ENCODE measurements at places on chromosomes 11 and 22. TPM values are rescaled to one million over a fixed set of nuclear protein-coding genes. Genes with fewer than 3 reads are reported as not detected.

DNA sequence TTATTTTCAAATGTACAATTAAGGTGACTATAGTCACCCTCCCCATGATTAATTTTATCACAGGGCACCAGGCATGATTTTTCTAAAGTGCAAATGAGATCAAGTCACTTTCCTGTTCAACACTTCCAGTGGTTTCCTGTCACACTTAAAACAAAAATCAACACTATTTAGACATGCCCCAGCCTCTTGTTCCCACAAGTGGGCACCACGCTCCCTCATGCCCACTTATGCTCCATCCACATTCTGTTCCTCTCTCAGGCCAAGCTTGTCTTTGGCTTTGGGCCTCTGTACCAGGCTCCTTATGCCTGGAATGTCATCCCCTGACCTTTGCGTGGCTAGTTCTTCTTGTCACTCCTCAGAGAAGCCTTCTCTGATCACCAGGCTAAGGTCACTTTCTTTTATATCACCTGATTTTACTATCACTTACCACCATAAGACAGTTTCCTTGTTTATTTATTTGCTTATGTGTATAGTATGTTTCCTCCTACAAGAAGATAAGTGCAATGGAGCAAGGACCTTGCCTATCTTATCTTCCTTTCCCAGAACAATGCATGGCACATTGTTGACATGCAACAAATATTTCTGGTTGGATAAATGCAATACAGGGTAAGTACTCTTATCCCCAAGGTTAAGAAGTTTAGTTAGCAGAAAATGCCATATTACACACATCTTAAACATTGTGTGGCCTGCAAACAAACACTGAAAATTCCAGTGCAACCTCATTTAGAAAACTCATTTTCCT lies 50.9 kb upstream of the PANX1 start:
- DNase-seq, result no peak

- no peak for DNase-seq
These were observed 472.2 kb downstream of the SOX6 start for GRCh38 chr11:15884141-15884540.

DNA sequence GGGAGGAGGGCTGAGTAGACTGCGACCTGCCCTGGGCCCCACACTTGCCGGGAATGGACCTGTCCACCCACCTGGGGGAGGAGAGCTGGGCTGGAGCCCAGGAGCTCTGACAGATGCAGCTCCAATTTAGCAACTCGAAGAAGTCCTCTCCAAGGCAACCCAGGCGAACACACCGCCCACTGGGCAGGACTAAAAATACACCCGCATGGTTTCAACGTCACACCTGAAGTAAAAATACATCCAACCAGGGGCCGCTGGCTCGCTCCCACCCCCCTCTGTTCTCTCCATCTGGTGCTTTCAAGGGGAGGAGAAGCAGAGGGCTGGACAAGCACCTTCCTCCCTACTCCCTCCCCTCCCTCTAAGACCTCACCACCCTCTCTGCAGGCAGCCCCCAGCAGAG lies 119.9 kb downstream of the FEZ1 start:
- no peak for DNase-seq

GRCh38 chr11:109308551-109308950 lies 113.4 kb upstream of the C11orf87 start:
- DNase-seq, result no peak

GRCh38 chr11:120168960-120169681 lies 31.2 kb upstream of the TRIM29 start:
- peak; percentile 38 for DNase-seq

DNA sequence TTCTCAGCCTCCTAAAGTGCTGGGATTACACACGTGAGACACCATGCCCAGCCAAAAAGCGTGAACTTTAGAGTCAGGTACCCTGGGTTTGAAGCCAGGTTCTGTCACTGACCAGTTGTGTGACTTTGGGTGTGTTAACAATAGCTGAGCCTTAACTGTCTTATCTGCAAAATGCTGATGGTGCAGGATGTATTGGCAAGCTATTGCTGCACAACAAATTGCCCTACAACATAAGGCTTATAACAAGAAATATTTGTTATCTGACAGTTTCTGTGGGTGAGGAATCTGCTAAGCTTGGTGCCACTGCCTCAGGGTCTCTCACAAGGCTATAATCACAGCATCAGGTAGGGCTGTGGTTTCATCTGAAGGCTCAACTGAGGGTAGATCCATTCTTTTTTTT lies 21.9 kb downstream of the SYNGR1 start:
- DNase-seq, result no peak

DNA sequence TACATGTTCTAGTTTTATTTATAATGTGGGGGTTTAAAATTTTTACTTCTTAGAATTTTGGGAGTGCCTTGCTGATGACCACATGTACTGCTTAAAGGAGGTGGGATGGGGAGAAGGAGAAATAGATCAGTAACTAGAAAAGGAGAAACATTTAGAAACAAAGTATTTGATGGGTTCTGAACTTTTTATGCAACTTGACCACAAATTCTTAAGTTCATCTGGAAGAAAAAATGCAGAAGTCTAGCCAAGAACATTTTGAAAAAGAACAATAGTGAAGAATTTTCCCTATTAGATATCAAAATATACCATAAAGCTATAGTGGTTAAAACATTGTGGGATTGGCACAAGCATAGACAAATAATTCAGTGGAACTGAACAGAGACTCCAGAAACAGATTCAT lies 73.3 kb upstream of the AMPD3 start:
- no peak for DNase-seq

DNA sequence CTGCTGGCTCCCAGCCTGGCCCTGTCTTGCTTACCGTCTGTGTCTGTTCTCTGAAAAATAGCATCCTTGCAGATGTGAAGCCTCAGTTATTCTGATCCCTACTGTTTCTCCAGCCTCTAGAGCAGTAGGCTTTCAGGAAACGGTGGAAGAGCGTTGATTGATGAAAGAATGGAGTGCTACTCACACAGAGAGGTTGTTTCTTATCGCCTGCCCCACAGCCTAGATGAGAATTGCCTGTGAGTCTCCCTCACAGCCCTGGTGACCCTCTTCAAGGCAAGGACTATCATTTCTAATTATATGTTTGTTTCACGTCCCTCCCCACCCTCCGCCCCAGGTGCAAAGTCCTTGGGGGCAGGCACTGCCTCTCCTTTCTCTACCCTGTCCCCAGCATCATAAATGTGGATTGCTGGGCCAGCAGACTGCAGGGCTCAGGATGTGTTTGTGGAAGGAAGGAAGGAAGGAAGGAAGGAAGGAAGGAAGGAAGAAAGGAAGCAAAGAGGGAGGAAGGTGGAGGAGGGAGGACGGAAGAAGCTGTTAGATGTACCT lies 575.3 kb upstream of the B3GAT1 start:
- DNase-seq, result no peak

- DNase-seq, result no peak
These were observed 1073.0 kb downstream of the BRD1 start for GRCh38 chr22:48754611-48755058.

- DNase-seq, result no peak
These were observed 6.0 kb downstream of the NAGA start for GRCh38 chr22:42064629-42065028.

GRCh38 chr11:11813288-11813962 lies 28.3 kb upstream of the USP47 start:
- no peak for DNase-seq

DNA sequence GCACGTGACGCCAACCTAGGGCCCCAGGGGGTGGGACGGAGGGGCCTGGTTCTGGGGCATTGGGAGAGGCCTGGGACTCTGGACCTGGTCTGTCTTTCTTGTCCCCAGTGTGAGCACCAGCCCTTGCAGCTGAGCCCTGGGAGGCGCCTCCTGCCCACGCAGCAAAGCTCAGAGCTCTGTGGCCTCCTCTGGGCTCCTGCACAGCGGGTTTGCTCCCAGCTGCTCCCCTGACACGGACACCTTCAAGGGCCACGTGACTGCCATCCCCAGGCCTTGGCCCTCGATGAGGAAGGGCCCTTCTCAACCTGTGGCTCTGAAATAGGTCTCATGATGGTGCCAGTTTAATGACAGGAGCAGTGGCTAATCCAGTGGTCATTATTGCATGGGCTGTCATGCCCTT lies 31.5 kb upstream of the CCDC188 start:
- no peak for DNase-seq

DNA sequence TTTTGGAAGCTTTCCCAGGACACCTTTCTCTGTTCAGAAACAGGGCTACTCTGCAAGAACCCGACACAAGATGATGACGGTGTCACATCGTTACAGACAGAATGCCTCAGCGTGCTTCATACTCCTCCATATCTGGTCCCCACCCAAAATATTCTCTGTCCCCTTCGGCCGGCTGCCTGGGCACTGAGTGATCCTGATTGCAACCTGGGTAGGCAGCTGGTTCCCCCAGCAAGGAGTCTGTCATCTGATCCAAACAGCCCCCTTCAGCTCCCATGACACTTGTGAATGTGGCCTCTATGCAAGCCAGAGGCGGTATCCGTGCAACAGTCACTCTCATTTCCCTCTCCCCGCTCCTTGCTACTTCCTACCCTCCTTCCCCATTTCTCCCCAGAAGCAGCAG lies 431.7 kb upstream of the B3GAT1 start:
- no peak for DNase-seq

DNA sequence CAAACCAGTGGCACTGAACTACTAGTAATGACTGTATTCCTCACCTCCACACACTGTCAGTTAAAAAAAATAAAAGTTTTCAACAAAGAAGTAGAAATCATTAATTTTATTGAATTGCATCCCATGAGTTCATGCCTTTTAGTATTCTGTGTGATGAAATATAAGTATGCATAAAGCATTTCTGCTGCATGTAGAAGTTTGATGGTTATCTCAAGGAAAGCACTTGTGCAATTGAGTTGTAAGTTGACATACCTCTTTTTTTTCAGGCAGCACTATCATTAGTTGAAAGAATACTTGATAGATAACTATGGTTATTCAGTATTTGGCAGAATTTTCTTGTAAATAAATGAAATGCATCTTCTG lies 104.4 kb downstream of the STIM1 start:
- DNase-seq, result no peak

DNA sequence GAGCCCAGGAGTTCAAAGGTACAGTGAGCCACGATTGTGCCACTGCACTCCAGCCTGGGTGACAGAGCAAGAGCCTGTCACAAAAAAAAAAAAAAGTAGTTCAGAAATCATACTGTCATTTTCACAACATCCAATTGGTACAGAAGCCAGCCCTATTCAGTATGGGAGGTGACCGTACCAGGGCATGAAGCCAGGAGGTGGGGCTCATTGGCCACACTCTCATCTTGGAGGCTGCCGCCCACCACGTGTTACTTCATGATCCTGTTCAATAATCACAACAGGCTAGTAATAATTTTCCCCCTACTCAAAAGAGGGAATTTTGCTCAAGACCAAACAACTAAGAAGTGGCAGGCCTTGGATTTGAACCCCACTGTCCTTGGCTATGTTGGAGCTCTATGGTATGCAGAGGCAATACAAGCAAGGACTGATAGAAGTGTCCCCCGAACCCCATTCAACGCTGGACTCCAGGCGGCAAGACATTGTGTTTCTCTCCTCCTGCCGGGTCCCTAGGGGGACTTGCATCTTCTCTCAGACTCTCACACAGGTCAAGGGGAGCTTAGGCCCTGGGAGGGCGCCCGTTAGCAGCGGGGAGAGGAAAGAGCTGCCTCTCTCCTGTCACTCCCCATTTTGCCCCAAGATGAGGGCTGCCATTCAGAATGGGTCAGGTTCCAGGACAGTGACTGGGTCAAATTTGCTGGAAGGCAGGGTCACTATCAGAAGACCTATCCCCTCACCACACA lies 40.2 kb upstream of the EMID1 start:
- DNase-seq, result no peak

DNA sequence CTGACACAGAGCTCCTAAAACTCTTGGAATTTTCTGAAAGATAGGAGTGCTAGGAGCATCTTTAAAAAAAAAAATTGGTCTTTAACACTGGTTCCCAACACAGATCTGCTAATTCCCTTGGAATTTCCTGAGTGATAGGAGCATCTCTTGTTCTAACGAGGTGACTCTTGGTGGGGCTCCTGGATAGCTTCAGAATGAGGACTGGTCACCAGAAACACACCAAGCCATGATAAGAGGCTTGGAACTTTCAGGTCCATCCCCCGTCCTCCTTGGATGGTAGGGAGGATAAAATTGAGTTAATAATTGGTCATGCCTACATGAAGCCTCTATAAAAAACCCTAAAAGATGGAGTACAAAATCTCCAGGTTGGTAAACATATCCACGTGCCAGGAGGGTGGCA lies 64.5 kb upstream of the LDLRAD3 start:
- DNase-seq, result no peak

- DNase-seq, result no peak
These were observed 13.9 kb downstream of the IFITM10 start for GRCh38 chr11:1736447-1736992.

DNA sequence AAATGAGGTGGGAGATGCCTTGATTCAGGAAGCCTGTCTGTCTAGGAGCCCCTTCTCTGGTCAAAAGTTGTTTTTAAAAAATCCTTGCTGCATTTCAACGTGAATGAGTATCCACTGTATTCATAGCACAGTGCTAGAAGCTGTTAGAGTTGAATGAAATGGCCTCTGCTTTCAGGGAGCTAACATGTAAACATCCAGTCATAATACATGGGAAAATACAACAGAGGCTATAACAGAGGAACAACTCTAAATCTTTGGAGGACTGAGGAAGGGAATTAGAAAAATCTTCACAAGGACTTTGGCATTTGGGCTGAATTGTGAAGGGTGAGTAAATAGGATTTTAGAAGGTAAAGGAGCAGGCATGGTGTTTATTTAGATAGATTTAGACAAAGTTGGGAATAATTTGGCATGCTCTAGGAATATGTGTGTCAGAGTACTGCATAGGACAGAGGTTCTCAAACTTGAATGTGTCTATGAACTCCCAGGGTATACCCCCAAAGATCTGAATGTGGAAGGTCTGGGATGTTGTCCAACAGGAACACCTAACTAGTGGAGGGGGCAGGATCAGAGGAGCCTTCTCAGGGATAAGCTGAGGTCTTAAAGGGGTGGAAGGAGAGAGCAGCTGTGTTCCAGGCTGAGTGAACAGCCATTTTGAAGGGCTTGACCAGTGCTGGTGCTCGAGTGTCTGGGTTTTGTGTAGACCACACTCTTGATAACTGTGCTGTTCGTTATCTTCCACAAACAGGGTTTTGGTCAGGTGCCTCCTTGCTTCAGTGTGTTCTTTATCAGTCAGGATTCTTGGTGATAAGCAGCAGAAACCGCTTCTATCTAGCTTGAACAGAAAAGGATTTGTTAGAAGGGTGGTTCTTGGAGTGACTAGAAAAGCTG lies 12.7 kb downstream of the SREBF2 start:
- DNase-seq, result no peak

- no peak for DNase-seq
These were observed 7.1 kb downstream of the TSPAN18 start for GRCh38 chr11:44733877-44734276.

- no peak for DNase-seq
These were observed 11.0 kb downstream of the CHST1 start for GRCh38 chr11:45654231-45655011.

The INS gene
- polyA plus RNA-seq, result not detected

The APOBEC3C gene
- polyA plus RNA-seq, result 135 TPM

The ANO9 gene
- polyA plus RNA-seq, result 9.4 TPM

The PC gene
- polyA plus RNA-seq, result 2.9 TPM

The P2RY2 gene
- not detected for polyA plus RNA-seq

The IGSF9B gene
- 2.5 TPM for polyA plus RNA-seq

The CSF2RB gene
- polyA plus RNA-seq, result 0.34 TPM

Measured in CD4-positive, alpha-beta memory T cell (primary cell).